Pancreas (tissue), 10 donors: ENCODE measurements at places on chromosomes 6 and 20. TPM values are rescaled to one million over a fixed set of nuclear protein-coding genes. Genes with fewer than 3 reads are reported as not detected.

DNA sequence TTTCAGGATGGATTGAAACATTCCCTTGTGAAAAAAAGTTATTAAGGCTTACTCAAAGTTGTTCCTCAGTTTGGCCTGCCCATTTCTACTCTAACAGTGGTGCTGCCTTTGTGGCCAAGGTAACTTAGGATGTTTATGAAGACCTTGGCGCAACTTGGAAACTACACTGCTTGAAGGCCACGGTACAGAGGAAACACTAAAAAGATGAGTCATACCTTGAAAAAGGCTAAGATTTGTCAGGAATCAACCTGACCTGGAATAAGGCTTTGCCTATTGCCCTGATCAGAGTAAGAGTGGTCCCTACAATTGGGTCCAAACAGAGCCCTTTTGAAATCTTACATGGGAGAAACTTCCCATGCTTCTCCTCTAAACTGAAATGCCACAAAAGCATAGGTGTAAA is 119.9 kb upstream of the MOCS1 start:
- DNase-seq, result no peak

The RAB22A gene
- 7.7 TPM for total RNA-seq

GRCh38 chr6:44869321-44869897 is 458.7 kb upstream of the RUNX2 start:
- no peak for DNase-seq

The PCK1 gene
- 0.28 TPM for total RNA-seq

GRCh38 chr20:61451953-61452352 is 199.9 kb downstream of the CDH4 start:
- DNase-seq, result no peak

DNA sequence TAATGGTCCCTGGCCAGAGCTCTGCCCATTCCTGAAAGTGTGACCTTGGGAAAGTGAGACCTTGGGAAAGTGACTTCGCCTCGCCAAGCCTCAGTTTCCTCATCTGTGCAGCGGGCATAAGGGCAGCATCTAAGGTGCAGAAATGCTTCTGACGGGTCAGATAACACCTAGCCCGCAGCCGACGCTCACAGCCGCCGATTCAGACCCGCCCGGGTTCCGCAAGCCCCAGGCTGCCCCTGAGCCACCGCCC is 486 bp downstream of the FKBP1A start:
- no peak for DNase-seq

- DNase-seq, result no peak
Measured at GRCh38 chr6:110547266-110547964, 71.0 kb upstream of the SLC22A16 start.

DNA sequence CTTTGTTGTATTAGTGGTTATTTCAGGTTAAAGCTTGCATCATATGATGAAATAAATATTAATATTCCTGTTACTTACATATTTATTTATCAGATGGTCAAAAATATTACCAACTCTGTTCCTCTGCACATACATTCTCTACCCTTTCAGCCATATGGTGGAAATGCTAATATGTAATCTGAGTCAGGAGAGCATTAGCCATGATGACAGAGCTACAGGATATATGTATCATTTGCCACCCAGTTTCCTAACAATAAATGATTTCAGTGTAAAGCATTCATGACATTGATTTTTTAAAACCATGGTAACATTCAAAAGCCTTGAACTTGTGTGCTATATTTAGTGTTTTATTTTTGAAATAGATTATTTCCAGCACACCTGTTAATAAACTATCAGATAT is 16.6 kb downstream of the POPDC3 start:
- no peak for DNase-seq

DNA sequence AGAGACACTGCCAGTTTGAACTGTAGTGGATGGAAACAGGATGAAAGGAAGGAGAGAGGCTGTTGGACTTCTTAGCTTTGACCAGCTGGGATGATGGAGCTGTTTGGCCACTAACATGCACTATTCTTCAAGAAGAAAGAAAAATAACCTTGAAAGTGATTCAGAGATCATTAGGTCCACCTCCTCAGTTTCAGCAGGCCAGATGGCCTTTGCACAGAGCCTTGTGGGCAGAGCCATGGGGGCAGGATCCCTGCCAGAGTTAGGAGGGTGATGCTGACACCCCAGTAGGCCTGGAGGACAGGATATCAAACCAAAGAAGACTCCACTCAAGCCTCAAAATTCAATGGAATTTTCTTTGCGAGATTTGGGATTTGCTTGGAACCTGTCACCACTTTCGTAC is 74.5 kb upstream of the TMEM181 start:
- DNase-seq, result no peak

DNA sequence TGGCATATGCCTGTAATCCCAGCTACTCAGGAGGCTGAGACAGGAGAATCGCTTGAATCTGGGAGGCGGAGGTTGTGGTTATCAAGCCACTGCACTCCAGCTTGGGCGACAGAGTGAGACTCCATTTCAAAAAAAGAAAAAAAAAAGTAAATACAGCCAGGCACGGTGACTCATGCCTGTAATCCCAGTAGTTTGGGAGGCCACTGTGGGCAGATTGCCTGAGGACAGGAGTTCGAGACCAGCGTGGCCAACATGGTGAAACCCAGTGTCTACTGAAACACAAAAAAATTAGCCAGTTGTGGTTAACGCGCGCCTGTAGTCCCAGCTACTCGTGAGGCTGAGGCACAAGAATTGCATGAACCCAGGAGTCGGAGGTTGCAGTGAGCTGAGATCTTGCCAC is 1.5 kb upstream of the NINL start:
- DNase-seq, result no peak

GRCh38 chr20:23245553-23246181 is 104.9 kb upstream of the NXT1 start:
- DNase-seq, result peak; percentile 38

DNA sequence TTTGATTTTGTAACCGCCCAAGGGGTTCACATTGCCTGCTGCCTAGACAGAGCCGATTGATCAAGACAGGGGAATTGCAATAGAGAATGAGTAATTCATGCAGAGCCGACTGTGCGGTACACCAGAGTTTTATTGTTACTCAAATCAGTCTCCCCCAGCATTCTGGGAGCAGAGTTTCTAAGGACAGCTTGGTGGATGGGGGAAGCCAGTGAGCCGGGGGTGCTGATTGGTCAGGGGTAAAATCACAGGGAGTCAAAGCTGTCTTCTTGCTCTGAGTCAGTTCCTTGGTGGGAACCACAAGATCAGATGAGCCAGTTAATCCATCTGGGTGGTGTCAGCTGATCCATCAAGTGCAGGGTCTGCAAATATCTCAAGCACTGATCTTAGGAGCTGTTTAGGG is 60.0 kb upstream of the EZR start:
- DNase-seq, result no peak

DNA sequence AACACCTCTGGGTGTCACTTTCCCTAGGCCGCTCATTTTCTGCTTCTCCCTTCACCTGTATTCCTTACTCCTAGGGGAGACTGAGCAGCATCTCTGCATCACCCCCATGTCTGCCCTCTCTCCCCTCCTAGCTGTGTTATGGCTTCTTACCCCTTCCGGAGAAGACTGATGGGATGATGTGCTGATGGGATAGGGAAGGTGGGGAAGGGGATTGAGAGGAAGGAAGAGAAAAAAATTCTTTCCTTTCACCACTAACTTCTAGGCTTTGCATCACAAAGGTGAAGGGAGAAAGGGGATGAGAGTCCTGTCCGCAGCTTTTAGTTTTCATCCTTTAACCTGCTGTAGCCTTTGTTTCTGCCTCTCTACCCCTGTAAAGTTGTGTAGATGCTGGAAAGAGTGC is 26.7 kb downstream of the AKAP7 start:
- DNase-seq, result no peak

DNA sequence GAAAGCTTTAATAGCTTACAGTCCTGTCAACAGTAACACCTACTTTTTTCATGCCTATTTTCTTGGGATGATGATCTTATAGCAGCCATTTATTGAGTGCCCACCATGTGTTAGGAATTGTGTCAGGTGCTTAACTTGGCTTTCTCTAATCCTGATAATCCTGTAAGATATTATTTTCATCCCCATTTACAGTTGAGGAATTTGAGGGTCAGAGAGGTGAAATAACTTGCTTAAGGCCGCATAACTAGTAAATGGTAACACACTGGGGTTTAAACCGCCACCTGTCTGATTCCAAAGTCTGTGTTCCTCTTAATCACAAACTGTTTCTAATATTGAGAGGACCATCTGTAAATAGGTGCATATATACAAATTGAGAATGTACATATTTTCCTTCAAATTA is 55.5 kb downstream of the NCOA3 start:
- no peak for DNase-seq

- no peak for DNase-seq
Measured at GRCh38 chr6:144395014-144395413, 109.9 kb downstream of the UTRN start.

- no peak for DNase-seq
Measured at GRCh38 chr6:125018136-125018535, 55.9 kb downstream of the RNF217 start.

GRCh38 chr6:6474170-6474920 is 114.2 kb upstream of the LY86 start:
- DNase-seq, result no peak

GRCh38 chr20:49629606-49630005 is 61.7 kb upstream of the PTGIS start:
- DNase-seq, result no peak

DNA sequence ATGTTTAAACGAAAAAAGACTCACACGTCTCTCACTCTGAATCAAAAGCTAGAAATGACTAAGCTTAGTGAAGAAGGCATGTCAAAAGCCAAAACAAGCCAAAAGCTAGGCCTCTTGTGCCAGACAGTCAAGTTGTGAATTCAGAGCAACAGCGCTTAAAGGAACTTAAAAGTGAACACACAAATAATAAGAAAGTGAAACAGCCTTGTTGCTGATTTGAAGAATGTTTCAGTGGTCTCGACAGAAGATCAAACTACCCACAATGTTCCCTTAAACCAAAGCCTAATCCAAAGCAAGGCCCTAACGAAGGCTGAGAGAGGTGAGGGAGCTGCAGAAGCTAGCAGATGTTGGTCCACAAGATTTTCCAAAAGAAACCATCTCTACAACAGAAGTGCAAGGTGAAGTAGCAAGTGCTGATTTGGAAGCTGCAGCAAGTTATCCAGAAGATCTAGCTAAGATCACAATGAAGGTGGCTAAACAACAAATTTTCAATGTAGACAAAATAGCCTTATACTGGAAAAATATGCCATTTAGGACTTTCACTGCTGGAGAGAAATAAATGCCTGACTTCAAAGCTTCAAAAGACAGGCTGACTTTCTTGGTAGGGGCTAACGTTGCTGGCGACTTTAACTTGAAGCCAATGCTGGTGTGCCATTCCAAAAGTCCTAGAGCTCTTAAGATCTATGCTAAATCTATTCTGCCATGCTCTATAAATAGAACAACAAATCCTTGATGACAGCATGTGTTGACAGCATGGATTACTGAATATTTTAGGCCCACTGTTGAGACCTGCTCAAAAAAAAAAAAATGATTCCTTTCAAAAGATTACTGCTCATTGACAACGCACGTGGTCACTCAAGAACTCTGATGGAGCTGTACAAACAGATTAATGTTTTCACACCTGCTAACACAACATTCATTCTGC is 40.3 kb downstream of the SEC63 start:
- DNase-seq, result no peak

DNA sequence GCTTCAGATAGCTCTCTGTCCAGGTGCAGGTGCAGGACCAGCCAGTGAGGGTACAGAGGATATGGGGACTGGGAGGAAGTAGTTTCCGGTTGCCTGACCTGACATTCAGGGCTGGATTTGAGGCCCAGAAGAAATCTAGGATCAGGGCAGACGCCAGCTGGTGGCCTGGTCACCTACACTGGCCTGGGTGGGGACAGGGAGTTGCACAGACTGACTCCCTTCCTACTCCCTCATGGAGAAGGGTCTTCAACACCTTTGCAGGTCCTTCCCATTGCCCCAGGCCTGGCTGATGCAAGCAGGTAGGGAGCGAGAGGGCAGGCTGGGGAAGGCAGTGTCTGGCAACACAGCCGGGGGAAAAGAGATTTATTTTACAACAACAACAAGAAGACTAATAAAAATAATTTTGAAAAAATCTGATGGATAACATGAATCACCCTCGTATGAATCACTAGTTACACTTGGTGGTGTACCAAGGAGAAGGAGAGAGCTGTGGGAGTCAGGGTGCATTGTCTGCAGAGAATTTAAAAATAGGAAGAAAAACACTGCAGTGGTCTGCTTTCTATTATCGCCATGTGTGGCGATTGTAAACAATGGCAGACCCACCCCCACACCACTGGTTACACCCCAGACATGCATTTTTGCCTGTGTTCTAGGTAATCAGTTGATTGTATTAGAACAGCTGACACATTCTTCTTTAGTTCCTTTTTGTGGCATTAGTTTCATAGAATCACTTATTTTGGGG is 62.3 kb upstream of the SNX9 start:
- DNase-seq, result no peak

- peak; percentile 25 for DNase-seq
Measured at GRCh38 chr20:48645666-48646065, 182.1 kb downstream of the PREX1 start.

The TUBB2B gene
- total RNA-seq, result 1.9 TPM

- peak; percentile 34 for DNase-seq
Measured at GRCh38 chr6:158771399-158772152, 47.6 kb downstream of the EZR start.

GRCh38 chr20:35883336-35883777 is 70.9 kb downstream of the SCAND1 start:
- no peak for DNase-seq

- no peak for DNase-seq
Measured at GRCh38 chr20:62275219-62275618, 27.6 kb upstream of the ADRM1 start.

DNA sequence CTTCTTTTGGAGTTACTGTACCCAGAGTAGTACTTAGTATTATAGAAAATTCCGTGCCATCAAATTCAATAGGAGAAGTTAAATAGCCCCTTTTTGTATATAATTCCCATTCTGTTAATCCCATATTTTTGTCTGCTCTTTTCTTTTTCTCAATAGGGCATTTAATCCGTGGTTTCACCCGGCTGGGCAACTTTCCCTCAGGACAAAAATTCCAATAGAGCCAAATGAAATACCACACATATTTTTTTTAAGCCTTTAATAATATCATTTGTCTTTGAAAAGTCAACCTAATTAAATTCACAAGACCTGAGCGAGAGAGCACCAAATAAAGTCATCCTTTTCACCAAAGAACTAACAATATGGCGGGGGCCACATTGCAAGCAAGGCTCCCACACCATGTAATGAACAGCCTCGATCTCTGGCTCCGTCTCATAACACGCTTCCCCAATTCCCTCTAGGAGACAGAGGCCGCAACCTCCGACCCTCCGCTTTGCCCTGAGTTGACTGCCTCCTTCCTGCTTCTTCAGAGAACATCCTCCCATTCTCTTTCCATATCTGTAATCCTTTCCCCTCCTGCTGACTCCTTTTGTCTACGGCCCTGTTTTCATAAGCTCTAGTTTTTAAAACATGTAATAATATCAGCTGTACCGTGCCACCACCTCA is 13.6 kb downstream of the NHSL1 start:
- no peak for DNase-seq

- no peak for DNase-seq
Measured at GRCh38 chr6:159727717-159728445, 575 bp downstream of the WTAP start.

The SCGN gene
- 16.6 TPM for total RNA-seq

- no peak for DNase-seq
Measured at GRCh38 chr6:7802662-7803061, 76.8 kb downstream of the BMP6 start.
